ENCODE measurements at places on chromosomes 11 and 22.
A peak's percentile ranks its signal among the peaks of the same experiment; 100 is the strongest.

GRCh38 chr22:41732096-41732772 lies 32.9 kb downstream of the MEI1 start:
- no peak overlapping the region for H3K27ac ChIP-seq
- H3K27me3 ChIP-seq, result peaks cover 2% of the 10 kb centered on the region
- no peaks in the 10 kb centered on the region for H3K36me3 ChIP-seq
- no peak overlapping the region for H3K4me3 ChIP-seq
- no peaks in the 10 kb centered on the region for H3K4me1 ChIP-seq
- no peak for DNase-seq

DNA sequence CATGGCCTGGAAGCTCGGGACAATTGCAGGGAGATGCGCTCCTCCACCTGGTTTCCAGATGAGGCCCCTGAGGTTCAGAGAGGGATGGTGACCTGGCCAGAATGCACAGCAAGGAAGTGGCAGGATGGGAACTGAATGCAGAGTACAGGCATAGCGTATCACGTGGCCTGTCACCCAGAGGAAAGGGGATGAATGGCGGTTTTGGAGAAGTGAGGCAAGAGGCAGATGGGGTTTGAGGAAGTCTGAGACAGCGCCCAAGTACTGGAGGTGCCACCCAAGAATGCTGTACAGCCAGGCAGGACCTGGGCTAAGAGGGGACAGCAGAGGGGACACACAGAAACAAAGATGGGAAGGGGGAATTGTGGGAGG lies 4.9 kb downstream of the RAB3IL1 start:
- DNase-seq, result no peak
- no peaks in the 10 kb centered on the region for H3K4me1 ChIP-seq
- H3K27ac ChIP-seq, result no peak overlapping the region
- H3K27me3 ChIP-seq, result peaks cover 18% of the 10 kb centered on the region
- H3K4me3 ChIP-seq, result no peak overlapping the region
- no peaks in the 10 kb centered on the region for H3K36me3 ChIP-seq

GRCh38 chr11:867856-868358 lies 25.3 kb downstream of the TSPAN4 start:
- H3K4me1 ChIP-seq, result no peaks in the 10 kb centered on the region
- no peaks in the 10 kb centered on the region for H3K27me3 ChIP-seq
- H3K4me3 ChIP-seq, result no peak overlapping the region

- peaks cover 4% of the 10 kb centered on the region for H3K36me3 ChIP-seq
- peaks cover 38% of the 10 kb centered on the region for H3K4me1 ChIP-seq
- peak overlapping the region; percentile 88 for H3K4me3 ChIP-seq
These were observed 1.8 kb downstream of the SYTL2 start for GRCh38 chr11:85809191-85809590.
